ENCODE measurements at places on chromosomes 3 and 15. TPM values are rescaled to one million over a fixed set of nuclear protein-coding genes. Genes with fewer than 3 reads are reported as not detected.

ITIH1 gene
- not detected for total RNA-seq

PRR20G gene
- total RNA-seq, result not detected

CDCP1 gene
- total RNA-seq, result 2.5 TPM

MORC1 gene
- total RNA-seq, result not detected

C3orf49 gene
- total RNA-seq, result not detected

NUP210 gene
- under 0.01 TPM for total RNA-seq

LMAN1L gene
- not detected for total RNA-seq

NAA80 gene
- 3.1 TPM for total RNA-seq

PLSCR2 gene
- not detected for total RNA-seq

PCOLCE2 gene
- 0.56 TPM for total RNA-seq

PLD1 gene
- total RNA-seq, result 9.2 TPM

CCR1 gene
- total RNA-seq, result not detected

PRSS50 gene
- total RNA-seq, result not detected

MIX23 gene
- total RNA-seq, result 10.0 TPM

AMIGO3 gene
- total RNA-seq, result not detected

STRIT1 gene
- total RNA-seq, result not detected

GUCA1C gene
- total RNA-seq, result not detected

SIDT1 gene
- total RNA-seq, result not detected

ROPN1B gene
- not detected for total RNA-seq

CCR9 gene
- total RNA-seq, result not detected

BCHE gene
- 1.6 TPM for total RNA-seq

PLA2G4E gene
- not detected for total RNA-seq

GCSAM gene
- total RNA-seq, result not detected

UACA gene
- total RNA-seq, result 505 TPM

All from IMR-90 (cell line).